ENCODE measurements at places on chromosomes 6 and 20.

- no peak for DNase-seq
Measured at GRCh38 chr6:111727802-111728201, 122.1 kb upstream of the TRAF3IP2 start.

DNA sequence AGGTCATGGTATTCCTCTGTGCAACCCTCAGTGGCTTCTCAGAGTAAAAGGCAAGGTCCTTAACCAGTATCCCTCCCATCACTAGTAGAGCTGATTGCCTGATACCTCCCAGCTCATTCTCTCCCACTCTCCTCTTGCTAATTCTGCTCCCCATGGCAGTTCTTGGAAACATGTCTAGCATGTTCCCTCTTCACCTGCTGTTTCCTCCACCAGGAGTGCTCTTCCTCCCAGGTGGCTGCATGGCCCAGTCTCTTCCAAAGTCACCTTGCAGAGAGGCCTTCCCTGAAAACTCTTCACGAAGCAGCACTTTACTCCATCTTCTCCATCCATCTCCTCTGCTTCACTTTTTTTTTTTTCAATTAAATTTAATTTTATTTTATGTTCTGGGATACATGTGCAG is 36.2 kb upstream of the OLIG3 start:
- no peak for DNase-seq

DNA sequence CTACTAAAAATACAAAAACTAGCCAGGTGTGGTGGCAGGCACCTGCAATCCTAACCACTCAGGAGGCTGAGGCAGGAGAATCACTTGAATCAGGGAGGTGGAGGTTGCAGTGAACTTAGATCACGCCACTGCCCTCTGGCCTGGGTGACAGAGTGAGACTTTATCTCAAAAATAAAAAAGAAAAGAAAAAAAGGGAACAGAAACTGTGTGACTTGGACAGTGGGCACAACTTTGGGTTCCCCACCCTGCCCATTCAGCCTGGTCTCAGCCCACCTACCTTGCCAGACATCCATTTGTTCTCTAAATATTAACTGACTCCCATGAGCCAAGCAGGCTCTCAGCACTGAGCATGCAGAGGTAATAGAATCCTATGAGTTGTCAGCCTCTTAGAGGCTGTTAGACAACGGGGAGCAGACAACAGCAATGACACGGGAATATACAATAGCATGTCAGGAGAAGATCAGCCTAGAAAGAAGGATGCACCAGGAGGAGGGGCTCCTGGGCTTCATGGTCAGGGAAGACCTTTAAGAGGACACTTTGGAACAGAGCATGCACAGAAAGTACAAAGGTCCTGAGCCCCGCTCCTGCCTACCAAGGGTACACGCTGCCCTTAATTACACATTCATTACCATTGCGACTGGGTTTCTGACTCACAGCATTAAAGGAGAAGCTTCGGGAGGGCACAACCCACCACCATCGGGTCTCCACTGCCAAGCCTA is 20.0 kb downstream of the FAM209B start:
- DNase-seq: no peak

DNA sequence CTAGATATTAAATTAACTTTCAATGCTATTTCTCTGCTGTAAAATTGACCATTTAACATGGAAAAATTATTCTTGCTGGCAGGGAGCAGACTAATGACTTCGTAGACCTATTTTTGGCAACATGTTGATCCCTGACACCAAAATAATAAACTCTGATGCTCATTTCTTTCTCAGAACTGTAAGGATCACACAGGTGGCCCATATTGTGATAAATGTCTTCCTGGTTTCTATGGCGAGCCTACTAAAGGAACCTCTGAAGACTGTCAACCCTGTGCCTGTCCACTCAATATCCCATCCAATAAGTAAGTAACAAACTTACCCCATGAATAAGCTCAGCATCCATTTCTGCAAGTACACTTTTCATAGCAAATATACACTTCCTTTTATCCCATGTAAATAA is 387.5 kb downstream of the LAMA2 start:
- DNase-seq: no peak

DNA sequence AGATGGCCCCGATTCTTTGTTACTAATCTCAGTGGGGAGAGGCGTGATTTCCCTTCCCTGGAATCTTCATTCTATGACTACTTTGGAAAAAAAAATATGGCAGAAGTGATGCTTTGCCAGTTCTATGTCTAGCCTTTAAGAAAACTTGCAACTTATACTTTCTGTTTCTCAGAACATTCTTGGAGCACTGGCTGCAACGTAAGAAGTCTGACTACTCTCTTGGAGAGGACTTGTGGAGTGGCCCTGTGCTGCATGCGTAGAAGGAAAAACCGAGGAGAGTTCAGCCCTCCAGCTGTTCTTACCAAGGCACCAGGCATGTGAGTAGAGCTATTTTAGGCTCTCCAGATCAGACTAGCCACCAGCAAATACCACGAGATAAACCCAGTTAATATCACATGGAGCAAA is 77.6 kb upstream of the STXBP5 start:
- DNase-seq: no peak

- no peak for DNase-seq
Measured at GRCh38 chr6:139600343-139600742, 225.9 kb upstream of the CITED2 start.

DNA sequence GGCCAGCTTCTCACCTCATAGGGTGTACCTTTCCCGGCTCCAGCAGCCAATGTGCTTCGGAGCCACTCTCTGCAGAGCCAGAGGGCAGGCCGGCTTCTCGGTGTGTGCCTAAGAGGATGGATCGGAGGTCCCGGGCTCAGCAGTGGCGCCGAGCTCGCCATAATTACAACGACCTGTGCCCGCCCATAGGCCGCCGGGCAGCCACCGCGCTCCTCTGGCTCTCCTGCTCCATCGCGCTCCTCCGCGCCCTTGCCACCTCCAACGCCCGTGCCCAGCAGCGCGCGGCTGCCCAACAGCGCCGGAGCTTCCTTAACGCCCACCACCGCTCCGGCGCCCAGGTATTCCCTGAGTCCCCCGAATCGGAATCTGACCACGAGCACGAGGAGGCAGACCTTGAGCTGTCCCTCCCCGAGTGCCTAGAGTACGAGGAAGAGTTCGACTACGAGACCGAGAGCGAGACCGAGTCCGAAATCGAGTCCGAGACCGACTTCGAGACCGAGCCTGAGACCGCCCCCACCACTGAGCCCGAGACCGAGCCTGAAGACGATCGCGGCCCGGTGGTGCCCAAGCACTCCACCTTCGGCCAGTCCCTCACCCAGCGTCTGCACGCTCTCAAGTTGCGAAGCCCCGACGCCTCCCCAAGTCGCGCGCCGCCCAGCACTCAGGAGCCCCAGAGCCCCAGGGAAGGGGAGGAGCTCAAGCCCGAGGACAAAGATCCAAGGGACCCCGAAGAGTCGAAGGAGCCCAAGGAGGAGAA is 10.5 kb downstream of the GNAS-AS1 start:
- DNase-seq: no peak

GRCh38 chr6:25301362-25301761 is 22.2 kb downstream of the CARMIL1 start:
- no peak for DNase-seq

DNA sequence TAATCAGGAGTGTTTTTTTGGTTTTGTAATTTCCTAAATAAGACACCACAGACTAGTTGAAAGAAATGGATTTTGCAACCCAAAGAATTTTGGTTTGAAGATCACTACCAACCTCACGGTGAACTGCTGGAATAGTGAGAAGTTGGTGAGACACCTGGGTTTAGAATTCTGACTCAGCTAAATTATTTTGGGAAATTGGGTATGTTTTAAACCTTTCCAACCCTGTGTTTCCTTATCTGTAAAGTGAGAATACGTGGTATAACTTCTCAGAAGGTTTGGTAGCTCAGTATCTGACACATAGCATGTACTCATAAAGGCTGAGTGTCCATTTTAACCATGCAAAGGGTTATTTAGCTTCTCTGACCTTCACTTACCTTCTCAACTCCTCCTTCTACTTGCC is 261.9 kb downstream of the FOXA2 start:
- DNase-seq: no peak

GRCh38 chr6:68468244-68468884 is 166.7 kb upstream of the ADGRB3 start:
- DNase-seq: no peak

GRCh38 chr6:10585209-10585845 is 64.2 kb downstream of the GCNT2 start:
- DNase-seq: no peak

GRCh38 chr6:149974825-149975224 is 11.1 kb downstream of the ULBP1 start:
- no peak for DNase-seq

DNA sequence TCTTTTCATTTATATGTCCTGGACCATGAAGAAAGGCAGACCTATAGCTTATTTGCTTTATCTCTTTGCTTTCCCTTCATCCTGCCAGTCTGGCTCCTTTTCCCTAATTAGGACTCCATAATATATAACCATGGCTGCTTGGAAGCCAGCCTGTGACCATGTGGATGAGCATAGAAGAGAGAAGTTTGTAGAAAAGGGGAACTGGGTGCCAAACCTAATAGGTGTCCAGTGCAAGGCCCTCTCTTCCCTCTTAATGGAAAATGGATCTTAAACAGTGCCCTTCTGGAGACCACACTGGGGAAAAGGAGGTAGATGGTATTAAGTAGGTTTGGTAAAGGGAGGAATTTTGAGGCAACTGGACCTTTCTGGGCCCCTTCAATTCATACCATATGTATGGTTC is 16.7 kb upstream of the OSTM1 start:
- no peak for DNase-seq

DNA sequence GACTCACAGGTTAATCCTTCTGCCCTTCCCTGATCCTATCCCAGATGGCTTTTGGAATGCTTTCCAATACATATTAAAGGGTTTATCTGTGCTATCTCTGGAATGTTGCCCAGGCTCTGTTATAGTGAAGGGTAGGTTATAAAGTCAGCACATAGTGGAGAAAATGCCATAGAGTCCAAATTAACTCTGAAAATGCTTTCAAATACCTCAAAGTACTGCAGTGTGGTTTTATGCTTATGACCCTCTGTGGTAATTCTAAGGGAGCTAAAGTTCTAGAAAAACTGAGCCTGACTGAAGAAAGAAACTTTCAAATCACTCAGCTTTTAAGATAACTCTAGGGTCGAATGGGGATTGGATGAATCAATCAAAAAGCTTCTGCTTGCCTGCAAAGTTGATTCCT is 159.8 kb downstream of the PLCB1 start:
- no peak for DNase-seq

GRCh38 chr20:50471231-50471630 is 39.0 kb upstream of the PTPN1 start:
- no peak for DNase-seq
